ENCODE measurements at places on chromosomes 5 and 9.

GRCh38 chr9:116030517-116030916 is 123.1 kb upstream of the PAPPA start:
- no peak for DNase-seq

- DNase-seq: no peak
Measured at GRCh38 chr5:173825215-173825865, 62.8 kb upstream of the CPEB4 start.

- no peak for DNase-seq
Measured at GRCh38 chr9:133845440-133845839, 107.3 kb upstream of the SARDH start.

DNA sequence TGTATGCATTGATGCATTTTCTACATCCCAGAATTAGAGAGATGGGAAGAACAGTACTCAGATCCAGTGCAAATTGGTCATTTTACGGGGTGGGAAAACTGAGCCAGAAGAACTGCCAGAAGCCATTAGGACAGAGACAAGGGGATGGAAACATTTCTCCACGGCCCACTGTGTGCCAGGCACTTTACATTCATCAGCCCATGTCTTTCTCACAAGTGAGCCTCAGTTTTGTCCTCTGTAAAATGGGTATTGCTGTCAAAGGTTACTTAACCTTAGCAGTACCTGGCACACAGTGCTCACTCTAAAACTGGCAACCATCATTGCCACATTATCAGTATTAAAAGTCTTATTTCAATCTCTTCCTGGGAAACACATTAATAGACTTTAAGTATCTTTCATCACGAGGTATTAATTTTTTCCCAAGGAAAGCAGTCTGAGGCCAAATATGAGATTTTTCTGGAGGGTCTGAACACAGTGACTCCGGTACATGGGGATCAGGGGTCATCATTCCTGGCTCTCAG is 5.2 kb downstream of the DUSP1 start:
- peak; percentile 37 for DNase-seq
